Peyer's patch (tissue), 4 donors: ENCODE measurements at places on chromosomes 5 and 9. TPM values are rescaled to one million over a fixed set of nuclear protein-coding genes. Genes with fewer than 3 reads are reported as not detected.

The ADAMTS12 gene
- total RNA-seq = 1.2 TPM

DNA sequence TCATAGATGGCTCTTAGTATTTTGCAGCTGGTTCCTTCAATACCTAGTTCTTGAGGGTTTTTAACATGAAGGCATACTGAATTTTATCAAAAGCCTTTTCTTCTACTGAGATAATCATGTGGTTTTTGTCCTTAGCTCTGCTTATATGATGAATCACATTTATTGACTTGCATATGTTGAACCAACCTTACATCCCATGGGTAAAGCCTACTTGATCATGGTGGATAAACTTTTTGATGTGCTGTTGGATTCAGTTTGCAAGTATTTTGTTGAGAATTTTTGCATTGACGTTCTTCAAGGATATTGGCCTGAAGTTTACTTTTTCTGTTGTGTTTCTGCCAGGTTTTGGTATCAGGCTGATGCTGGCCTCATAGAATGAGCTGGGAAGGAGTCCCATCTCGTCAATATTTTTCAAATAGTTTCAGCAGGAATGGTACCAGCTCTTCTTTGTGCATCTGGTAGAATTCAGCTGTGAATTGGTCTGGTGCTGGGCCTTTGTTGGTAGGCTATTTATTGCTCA lies 49.7 kb downstream of the YIPF5 start:
- no peaks in the 10 kb centered on the region for H3K36me3 ChIP-seq
- no peaks in the 10 kb centered on the region for H3K27me3 ChIP-seq
- H3K4me1 ChIP-seq = no peaks in the 10 kb centered on the region
- no peak overlapping the region for H3K27ac ChIP-seq

GRCh38 chr5:174188295-174188694 lies 142.8 kb downstream of the NSG2 start:
- DNase-seq = no peak
- H3K27me3 ChIP-seq = no peaks in the 10 kb centered on the region
- no peak overlapping the region for H3K27ac ChIP-seq
- no peaks in the 10 kb centered on the region for H3K36me3 ChIP-seq
- H3K4me1 ChIP-seq = no peaks in the 10 kb centered on the region

The C9orf50 gene
- total RNA-seq = not detected

GRCh38 chr9:125748446-125749099 lies 1.4 kb downstream of the PBX3 start:
- DNase-seq = no peak
- peak overlapping the region; percentile 67 for H3K4me3 ChIP-seq
- no peaks in the 10 kb centered on the region for H3K36me3 ChIP-seq
- peak overlapping the region; percentile 76 for H3K27ac ChIP-seq

DNA sequence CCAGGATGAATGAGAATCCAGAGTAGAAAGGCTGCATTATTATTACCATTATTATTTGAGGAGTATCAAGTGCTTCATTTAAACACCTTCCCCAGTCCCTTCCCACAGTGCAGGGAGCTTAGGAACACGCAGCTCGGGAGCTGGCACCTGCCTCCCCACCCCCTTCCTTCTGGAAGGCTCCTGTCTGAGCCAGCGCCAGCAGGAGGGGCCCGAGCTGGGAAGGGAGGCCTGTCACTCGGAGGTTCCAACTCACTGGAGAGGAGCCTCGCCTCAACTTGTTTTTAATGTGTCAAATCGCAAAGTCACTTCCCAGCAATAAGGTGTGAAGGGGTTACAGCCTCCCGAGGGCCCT lies 156.4 kb upstream of the IRX4 start:
- H3K27ac ChIP-seq = no peak overlapping the region
- no peak for DNase-seq
- no peaks in the 10 kb centered on the region for H3K36me3 ChIP-seq
- no peaks in the 10 kb centered on the region for H3K4me1 ChIP-seq

DNA sequence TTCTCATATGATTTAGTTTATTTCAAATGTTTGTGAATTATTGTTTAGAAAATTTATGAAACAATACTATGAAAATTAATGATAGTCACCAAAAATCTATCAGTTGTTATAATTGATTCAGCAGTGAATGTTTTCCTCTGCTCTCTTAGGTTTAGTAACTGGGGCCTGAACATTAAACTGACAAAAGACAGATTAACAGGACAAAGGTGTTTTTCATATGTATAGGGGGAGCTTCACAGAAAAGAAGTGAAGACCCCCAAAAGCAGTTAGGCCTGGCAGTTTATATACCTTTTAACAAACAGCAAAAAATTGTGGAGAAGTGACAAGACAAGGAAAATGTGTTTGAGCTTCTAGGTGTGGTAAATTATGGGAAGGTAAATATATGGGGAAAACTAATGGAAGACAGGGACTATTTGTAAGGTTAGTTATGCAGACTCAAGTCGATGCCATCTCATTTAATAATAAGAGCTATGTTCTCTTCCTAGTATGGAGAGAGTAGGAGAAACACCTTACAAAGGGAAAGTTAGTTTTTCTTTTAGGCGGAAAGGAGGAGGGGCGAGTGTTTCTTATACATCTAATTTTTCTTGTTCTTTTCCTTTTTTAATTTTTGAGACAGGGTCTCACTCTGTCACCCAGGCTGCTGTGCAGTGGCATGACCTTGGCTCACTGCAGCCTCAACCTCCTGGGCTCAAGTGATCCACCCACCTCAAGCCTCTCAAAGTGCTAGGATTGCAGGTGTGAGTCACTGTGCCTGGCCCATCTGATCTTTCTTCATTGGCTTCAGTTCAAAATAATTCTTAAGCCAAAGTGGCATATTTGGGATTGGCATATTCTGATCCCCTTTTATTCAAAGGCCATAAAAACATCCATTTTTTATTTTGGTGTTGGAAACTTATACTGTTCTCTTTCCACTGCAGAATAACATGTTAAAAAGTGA lies 77.8 kb downstream of the C9orf153 start:
- H3K4me1 ChIP-seq = no peaks in the 10 kb centered on the region
- DNase-seq = no peak
- H3K27me3 ChIP-seq = no peaks in the 10 kb centered on the region
- no peak overlapping the region for H3K4me3 ChIP-seq
